ENCODE measurements at places on chromosomes 5 and 9. TPM values are rescaled to one million over a fixed set of nuclear protein-coding genes. Genes with fewer than 3 reads are reported as not detected.

ARL14EPL gene
- polyA plus RNA-seq, result 0.24 TPM

SLC25A51 gene
- polyA plus RNA-seq, result 34.5 TPM

NFX1 gene
- 14.3 TPM for polyA plus RNA-seq

ATG10 gene
- polyA plus RNA-seq, result 12.1 TPM

CCIN gene
- not detected for polyA plus RNA-seq

CA9 gene
- polyA plus RNA-seq, result not detected

ADAMTS16 gene
- 1.3 TPM for polyA plus RNA-seq

CTXN3 gene
- polyA plus RNA-seq, result 1.0 TPM

MZB1 gene
- not detected for polyA plus RNA-seq

AGXT2 gene
- polyA plus RNA-seq, result not detected

SPATA31A3 gene
- not detected for polyA plus RNA-seq

CRB2 gene
- polyA plus RNA-seq, result 0.70 TPM

HRH2 gene
- 0.09 TPM for polyA plus RNA-seq

ARID3C gene
- polyA plus RNA-seq, result 2.8 TPM

TEX48 gene
- not detected for polyA plus RNA-seq

All from neural cell (in vitro differentiated cells).